ENCODE measurements at places on chromosomes 3 and 15.

DNA sequence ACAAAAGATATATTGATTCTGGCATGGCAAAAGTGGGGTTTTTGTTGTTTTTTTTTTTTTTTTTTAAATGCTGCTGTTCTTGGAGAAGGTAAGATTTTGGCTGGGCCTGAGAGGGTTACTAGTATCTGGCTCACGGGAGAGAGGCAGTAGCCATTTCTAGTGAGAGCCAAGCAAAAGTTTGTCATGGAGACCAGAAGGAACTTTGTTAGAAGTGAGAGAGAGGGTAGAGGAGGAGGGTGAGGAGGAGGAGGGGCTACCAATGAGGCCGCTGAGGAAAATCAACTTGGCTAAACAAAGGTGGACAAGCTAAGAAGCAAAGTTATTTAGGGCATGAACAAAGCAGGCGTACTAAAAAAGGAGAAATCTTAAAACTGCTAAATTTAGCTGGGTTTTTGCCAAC lies 48.9 kb upstream of the STRIT1 start:
- no peak for DNase-seq

DNA sequence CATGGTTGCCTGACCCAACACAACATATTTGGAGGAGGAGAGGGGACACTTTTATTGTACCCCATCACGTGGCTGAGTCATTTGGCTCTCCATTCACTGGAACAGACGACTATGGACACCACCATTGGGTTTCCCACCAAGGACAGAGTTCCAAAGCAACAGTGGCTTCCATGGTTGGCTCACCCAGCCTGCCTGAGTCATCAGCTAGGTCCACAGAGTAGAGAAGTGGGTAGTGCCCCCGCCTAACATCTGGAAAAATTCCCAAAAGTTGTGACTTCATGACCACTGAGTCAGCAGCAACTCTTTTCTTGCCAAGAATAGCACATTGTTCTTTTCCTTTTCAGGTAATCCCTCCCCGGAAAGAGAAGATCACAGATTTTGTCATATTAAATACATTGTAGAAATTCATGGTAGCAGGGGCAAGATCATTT lies 3.0 kb upstream of the PPP1R2 start:
- no peak for DNase-seq

- no peak for DNase-seq
Measured at GRCh38 chr3:94414418-94414817, 351.6 kb downstream of the NSUN3 start.

- DNase-seq = no peak
Measured at GRCh38 chr3:12829886-12830784, 11.2 kb downstream of the RPL32 start.

DNA sequence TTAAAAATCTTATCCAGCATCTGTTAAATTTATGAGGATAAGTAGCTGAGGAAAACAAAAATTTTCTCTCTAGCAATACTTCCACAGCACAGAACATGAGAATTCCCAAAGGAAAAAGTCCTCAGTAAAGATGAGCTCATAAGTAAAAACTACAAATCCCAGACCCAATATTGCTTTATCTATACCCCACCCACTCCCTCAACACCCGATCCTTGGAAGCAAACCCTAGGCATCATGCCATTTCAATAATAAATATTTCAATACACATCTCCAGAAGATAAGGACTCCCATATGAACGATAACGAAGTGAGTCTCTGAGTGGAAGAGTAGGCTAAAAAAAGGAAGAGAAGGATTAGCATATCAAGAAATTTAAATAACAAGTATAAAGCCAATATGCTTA lies 8.3 kb upstream of the PRR20G start:
- DNase-seq = no peak

- no peak for DNase-seq
Measured at GRCh38 chr15:67731112-67731721, 94.1 kb upstream of the SKOR1 start.

- DNase-seq = no peak
Measured at GRCh38 chr3:151476344-151477018, 15.6 kb upstream of the IGSF10 start.

- no peak for DNase-seq
Measured at GRCh38 chr3:193168931-193169330, 72.1 kb upstream of the PLAAT1 start.

- no peak for DNase-seq
Measured at GRCh38 chr3:32347343-32348125, 44.1 kb upstream of the CMTM7 start.

GRCh38 chr3:189944285-189945145 lies 176.2 kb downstream of the P3H2 start:
- DNase-seq = no peak

GRCh38 chr3:38114052-38114874 lies 22.7 kb downstream of the ACAA1 start:
- DNase-seq = no peak

GRCh38 chr15:39781147-39781966 lies 1.3 kb downstream of the FSIP1 start:
- no peak for DNase-seq

DNA sequence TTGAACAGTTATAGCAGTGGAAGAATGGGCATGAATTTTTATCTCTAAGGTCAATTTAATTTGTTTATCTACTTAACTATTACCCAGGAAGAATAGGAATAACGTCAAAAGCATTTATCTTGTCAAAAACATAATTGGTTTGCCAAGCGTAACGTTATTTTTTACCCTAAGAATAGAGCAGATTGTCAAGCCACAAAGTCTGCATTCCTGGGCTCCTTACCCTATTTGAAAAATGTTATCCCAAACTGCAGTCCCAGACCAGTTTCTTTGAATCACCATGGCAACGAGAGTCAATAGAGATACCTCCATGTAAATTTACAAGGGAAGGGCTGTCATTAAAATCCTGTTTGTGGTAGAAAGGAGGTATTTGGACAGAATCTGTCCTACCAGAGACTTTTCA lies 61.1 kb downstream of the CPNE4 start:
- DNase-seq = no peak

GRCh38 chr15:100349696-100350433 lies 8.1 kb upstream of the ADAMTS17 start:
- peak; percentile 94 for DNase-seq

DNA sequence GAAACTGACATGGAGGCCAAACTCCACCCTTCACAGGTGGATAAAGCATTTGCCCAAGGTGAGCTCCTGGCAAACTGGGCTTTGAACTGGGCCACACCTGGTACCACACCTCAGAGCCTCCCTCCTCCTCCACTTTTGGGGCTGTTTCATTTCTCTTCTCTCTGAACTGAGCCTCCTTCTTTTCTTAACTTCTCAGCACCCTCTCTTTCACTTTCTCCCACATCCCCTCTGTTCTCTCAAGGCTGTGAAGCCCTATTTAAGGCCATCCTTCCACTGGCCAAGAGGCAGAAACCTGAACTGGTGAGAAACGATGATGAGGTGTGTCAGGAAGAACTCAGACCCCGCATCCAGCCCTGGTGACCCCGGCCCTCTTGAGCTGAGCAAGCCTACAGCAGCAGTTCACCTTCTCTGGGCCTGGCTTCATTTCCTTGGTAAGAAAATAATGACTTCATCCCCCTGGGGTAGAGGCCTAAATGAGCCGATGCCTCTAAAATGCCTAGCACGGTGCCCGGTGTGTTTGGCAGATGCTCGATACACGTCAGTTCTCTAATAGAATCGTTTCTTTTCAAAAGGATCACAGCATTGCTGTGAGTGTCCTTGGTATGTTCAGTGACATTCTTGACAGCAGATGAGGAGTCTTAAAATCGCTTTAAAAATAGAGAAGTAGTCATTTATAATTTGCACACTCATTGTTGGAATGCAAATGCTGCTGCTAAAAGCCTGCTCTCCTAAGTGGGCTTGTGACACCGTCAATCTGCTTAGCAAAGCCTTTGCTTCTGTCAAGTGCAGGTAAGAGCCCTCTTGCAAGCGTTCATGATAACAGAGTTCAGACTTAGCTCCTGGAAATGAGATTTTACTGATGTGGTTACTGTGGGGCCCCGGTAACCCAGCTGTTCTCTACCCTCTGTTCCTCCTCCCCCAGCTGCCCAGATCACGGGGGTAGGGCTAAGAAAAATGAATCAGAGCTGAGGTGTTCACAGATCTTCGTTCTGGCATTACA lies 97.7 kb upstream of the ATP2B2 start:
- no peak for DNase-seq

DNA sequence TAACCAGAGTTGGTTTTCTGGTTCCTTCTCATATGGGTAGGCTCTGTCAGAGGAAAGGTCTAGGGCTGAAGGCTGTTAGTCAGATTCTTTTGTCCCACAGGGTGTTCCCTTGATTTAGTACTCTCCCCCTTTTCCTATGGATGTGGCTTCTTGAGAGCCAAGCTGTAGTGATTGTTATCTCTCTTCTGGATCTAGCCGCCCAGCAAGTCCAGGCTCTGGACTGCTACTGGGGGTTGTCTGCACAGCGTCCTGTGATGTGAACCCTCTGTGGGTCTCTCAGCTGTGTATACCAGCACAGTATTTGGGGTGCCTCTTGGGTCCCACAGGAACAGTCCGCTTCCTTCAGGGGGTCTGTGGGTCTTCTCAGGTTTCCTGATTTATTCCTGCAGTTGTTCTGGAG lies 70.8 kb downstream of the PPP2R3A start:
- no peak for DNase-seq

- DNase-seq = no peak
Measured at GRCh38 chr3:133453383-133453782, 53.5 kb downstream of the BFSP2 start.

- no peak for DNase-seq
Measured at GRCh38 chr15:38021259-38021658, 86.8 kb downstream of the TMCO5A start.

DNA sequence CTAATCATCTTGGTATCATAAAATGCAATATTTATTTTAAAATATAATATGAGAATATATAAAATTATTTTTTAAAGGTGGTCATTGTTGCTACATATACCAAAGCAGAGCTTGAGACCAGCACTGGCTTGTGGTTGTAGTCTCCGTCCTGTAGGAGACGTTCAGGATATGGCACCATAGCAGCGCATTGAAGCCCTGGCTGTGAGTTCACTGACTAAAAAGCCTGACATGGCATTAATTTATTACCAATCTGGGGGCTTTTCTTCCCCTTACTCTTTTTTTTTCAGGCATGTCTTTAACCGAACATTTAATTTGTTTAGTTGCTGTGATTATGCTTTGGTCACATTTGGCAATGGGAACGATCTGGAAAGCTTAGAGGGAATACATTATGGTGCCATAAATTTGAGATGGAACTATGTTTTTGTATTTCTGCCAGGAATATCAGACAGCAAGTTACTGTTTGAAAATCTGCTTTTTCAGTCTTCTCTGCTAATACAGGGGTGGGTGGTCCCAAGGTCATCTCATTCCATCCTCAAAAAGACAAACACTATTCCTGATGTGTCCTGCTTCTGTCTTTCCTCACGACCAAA lies 108.5 kb downstream of the ZIC4 start:
- DNase-seq = peak; percentile 54

- no peak for DNase-seq
Measured at GRCh38 chr3:19934098-19934566, at the start of gene EFHB. Gene EFHB (minus strand): TSS chr3:19934217. CDS start chr3:19934018, 199 bp downstream.

- DNase-seq = no peak
Measured at GRCh38 chr3:7760718-7761117, 740.9 kb upstream of the LMCD1 start.

- no peak for DNase-seq
Measured at GRCh38 chr3:176328198-176328597, 869.1 kb downstream of the TBL1XR1 start.

- DNase-seq = no peak
Measured at GRCh38 chr15:56207711-56208110, 36.0 kb downstream of the RFX7 start.

- DNase-seq = no peak
Measured at GRCh38 chr15:63114465-63114864, 7.2 kb upstream of the LACTB start.

DNA sequence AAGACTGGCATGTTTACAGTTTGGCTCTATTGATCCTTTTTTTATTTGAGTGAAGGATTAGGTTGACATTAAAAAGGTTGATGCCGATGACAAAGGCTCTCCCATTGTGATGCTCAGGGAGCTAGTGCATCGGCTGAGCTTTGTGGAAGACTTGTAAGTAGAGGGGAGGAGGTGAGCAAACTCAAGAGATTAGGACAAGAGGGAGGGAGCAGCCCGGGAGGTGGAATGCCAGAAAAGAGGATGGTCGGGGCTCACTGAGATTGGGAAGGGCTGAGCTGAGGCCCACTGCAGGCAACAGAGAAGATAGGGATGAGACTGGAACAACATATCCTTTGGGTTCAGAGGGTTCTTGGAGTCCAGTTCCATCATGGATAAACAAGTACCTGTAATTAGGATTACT lies 26.5 kb upstream of the PSMD6 start:
- DNase-seq = no peak

DNA sequence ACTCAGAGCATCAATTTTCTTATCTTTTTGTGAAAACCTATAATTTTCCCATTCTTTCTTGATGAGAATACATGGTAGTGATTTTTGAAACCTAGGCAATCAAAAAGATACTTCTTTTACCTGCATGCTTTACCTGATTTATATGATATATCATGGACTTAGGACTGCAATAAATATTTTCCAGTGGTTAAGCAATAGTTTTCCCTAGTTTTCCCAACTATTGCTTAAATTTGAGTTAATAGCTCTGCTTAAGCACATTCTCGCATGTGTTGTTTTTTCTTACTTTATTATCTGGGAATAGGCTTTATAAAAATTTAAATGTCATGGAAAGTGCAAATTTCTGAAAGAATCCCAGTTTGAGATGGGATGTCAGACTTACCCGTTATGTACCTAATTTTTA lies 465.1 kb upstream of the BCHE start:
- DNase-seq = no peak

DNA sequence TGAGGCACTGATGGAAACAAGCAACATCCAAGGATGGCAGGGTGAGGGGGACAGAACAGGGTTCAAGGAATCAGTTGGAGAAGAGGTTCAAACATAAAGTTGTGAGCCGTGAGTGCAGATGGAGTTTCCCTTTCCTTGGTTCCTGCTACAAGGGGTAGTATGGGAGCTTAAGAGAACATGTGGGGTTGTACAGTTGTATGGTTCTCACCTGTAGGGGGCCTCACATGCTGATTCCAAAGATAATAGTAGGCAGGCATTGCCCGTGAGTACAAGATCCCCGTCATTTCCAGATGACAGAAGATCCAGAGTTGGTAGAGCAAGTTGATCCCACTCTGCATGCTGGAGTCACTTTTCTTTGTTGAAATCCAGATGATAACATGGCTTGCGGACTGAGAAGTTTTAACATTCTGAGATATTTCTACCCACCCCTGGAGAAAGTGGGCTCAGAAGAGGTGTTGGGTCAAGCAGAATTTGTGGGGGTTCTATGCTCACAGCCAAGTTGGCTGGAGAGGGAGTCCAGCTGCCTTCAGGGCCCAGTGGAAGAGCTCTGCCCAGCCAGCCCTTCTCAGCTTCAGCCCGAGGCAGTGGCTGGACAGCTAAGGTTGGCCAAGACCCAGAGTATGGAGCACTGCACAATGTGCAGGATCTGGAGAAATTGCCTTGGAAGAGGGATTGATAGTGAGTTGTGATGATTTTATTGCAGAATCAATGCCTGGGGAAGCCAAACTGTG lies 141.8 kb downstream of the THSD4 start:
- no peak for DNase-seq

- peak; percentile 11 for DNase-seq
Measured at GRCh38 chr15:58066042-58066867, 744 bp upstream of the ALDH1A2 start.

DNA sequence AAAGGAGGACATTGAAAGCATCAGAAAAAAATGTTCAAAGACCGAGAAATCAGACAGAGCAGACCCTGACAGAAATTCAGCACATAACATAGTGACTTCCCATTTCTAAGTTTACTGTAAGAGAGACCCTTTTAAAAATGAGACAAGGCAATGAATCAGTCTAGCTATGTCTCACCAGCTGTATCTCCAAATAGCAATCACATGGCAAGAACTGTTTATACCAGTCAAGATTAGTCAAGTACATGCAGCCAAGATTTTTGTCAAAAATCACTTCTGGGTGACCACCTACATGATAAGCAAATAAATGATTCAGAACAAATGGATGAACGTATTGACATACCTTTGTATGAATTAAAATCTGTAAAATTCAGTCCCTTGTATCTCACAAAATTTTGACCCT lies 138.0 kb downstream of the DTWD1 start:
- no peak for DNase-seq
